ENCODE measurements at places on chromosomes 12 and 14.

GRCh38 chr14:49977126-49977841, 84.4 kb downstream of the ARF6 start:
- DNase-seq, result peak; percentile 82

GRCh38 chr12:118617611-118618450, 241.5 kb downstream of the SUDS3 start:
- no peak for DNase-seq

DNA sequence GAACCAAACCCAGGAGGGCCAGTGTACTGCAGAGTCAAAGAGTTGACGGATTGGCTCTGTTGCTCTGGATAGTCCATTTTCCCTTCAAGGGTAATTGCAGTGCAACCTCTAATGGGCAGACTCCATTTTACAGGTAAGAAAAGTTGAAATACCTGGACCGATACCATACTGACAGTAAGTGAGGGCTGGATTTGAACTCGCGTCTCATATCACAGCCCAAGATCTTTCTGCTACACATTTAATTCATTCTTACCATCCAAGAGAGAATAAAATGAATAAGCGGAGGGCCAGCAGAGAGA, 356 bp upstream of the ZC3H14 start:
- DNase-seq, result no peak

DNA sequence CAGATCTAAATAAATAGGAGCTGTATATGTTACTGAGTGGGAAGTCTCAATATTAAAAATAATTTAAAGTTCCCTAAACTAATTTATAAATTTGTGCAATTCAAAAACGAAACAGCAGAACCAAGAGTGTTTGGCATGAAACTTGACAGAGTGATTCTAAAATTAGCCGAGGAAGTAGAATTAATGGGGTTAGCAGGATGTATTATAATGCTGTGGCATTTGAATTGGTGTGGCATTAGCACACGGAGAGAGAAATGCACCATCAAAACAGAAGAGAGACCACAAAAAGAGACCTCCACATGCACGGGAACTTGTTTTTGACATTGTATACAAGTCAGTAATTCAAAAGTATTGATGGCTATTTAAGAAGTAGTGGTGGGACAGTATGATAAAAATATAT, 366.0 kb upstream of the RGS6 start:
- no peak for DNase-seq

DNA sequence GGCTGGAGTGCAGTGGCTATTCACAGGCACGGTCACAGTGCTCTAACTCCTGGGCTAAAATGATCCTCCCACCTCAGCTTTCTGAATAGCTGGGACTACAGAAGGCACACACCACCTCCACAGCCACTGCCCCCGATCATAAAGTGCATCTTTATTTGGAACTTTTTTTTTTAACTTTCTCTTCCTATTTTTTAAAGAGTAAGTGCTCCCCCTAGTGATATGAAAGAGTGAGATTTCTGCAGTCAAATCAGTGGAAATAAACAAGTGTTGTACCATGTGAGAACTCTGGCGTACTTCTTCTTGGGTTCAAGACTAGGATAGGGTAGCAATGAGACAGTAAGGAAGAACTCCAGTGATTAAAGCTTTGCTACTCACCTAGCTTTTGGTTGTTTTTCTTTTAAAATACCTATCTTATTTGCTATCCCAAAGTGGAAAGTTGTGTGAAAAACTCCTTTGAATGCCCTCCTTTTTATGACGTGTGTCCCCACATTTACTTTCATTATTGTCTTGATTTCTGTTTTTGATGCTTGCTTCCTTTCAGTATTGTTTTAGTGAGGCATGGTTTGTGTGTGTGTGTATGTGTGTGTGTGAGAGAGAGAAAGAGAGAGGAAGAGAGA, 6.6 kb downstream of the PPP4R4 start:
- DNase-seq, result peak; percentile 84

- DNase-seq, result no peak
Measured at GRCh38 chr12:57518920-57519795, 1.2 kb downstream of the DDIT3 start.

- DNase-seq, result no peak
Measured at GRCh38 chr12:119288576-119288975, 46.0 kb upstream of the CCDC60 start.

DNA sequence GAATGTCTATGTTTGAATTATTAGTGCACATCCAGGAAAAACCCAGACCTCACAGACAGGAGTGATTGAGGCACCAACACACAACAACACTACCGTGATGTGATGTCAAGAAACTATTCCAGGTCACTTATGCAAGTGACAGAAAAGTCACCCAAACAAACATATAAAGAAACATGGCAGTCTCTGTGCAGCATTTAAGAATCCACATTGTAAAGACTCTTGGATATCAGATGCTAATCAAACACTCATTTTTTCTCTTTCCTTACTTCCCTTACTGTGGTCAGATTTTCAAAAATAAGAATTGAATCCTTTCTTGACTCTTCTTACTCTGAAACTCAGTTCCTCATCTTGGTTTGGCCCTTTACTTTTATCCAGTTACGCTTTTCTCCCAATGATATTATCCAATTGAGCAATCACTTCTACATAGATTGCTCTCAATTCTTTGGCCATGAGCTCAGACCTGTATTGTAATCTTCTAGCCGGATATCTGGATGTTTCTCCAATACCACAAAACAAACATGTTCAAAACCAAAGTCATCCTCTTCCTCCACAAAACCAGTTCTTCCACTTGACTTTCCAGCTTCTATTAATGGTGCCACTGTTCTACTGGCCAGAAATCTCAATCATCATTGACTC, 115.4 kb downstream of the DUSP6 start:
- DNase-seq, result peak; percentile 50

DNA sequence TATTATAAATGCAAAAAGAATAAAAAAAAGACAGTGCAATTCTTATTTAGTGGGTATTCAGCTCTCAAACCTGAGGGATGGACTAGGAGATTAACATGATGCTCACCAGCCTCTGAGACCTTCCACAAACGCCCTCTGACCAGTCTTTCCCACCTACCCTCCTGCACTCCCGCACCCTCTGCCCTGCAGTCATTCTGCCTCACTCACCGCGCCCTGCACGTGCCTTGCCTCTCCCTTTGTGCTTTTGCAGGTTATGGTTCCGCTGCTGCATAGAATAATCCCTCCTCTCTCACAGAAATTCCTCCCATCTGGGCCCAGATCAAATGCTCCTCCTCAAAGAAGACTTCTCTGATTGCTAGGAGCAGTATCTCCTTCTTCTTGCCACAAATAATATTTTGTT, 28.5 kb upstream of the TMCC3 start:
- DNase-seq, result no peak

DNA sequence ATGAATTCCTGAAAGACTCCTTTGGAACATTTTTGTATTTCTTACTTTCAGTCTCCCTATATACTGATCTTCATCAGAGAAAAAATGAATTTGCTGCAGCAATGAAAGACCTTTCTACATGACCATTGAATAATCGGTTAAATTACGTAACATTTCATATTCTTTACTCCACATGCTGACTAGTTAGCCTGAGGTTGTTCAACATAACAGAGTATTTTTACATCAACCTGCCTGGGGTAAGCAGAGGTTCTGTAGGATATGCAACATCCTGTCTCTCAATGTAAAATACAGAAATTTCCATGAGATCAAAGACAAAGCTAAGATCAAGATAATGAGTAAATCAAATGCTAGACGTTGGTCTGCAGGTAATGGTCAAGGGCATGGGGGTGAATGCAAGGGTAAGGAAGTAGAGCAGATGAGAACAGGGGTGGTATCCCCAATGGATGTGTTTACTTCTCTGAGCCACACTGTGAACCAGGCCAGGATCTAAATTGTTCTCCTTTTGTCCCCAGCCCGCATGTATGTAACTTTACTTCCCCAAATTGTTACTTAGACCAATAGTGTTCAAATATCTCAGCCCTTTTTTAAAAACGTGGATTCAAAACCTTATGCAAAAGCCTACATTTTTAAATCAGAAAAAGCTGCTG, 45.4 kb downstream of the DUSP6 start:
- DNase-seq, result peak; percentile 52

DNA sequence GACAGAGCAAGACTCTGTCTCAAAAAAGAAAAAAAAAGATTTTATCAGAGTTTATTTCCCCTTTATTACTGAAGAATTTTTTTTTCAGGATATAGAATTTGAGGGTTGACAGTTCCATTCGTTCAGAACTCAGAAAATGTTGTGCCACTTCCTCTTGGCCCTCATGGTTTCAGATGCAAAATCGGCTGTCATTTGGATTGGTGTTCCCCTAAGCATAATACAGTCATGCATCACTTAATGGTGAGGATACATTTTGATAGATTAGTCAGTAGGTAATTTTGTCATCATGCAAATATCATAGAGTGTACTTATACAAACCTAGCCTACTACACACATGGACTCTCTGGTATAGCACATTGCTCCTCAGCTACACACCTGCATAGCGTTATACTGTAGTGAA, 263.9 kb upstream of the RTL1 start:
- peak; percentile 4 for DNase-seq

- DNase-seq, result no peak
Measured at GRCh38 chr14:55353686-55354467, 57.8 kb downstream of the ATG14 start.

- DNase-seq, result no peak
Measured at GRCh38 chr12:7512553-7512952, 9.0 kb upstream of the CD163 start.

DNA sequence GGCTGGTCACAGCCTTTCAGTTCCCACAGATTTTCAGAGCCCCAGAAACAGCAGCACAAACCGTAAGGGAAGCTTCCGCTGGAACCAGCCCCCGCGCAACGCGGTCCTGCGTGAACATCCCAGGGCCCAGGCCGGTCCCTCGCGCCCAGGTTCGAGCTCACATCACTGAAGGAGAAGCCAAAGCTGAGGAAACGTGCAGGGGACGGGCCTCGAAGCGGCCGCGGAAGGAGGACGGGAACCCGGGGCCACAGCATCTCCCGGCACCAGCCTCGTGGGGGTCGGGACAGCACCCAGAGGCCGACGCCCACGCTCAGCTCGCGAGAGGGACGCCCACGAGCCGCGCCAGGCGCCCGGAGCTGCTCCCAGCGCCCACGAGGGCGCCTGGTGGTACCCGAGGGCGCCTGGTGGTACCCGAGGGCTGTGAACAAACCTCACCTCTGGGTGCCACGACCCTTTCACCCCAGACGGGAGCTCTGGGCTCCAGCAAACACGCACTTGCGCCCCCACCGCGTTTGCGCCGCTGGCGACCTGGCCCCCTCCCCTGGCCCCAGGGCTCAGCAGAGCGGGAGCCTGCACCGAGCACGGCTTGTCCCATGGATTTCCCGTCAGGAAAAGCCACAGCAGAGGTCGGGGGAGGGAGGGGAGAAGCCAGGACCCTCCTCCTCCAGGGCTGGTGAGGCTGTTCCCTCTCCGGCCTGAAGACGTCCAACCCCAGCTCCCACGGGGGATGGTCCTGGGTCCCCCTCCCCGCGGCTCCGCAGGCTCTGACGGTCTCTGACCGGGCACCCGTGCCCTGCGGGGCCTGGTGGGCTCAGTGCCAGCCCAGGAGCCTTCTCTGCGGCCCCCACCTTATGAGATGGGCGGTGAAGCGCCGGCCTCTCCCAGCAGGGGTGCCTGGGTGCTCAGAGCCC, 6.9 kb downstream of the LRCOL1 start:
- no peak for DNase-seq

DNA sequence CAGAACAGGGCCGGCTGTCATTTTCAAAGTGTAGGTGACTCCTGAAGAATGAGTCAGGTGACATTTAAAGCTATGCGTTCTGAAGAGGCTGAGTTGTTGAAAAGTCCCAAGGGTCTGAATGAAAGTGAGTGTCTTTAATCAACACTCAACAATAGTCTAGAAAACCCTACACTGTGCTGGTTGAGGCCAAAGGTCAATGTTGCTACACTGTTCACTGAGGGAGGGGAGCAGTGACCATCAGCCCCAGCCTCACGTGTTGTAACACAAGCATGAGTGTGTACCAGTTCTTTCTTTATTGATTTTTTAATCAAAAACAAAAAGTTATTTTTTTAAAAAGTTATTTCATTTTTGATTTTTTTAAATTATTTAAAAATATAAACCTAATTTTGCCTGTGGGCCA, 418.8 kb upstream of the LRFN5 start:
- no peak for DNase-seq

DNA sequence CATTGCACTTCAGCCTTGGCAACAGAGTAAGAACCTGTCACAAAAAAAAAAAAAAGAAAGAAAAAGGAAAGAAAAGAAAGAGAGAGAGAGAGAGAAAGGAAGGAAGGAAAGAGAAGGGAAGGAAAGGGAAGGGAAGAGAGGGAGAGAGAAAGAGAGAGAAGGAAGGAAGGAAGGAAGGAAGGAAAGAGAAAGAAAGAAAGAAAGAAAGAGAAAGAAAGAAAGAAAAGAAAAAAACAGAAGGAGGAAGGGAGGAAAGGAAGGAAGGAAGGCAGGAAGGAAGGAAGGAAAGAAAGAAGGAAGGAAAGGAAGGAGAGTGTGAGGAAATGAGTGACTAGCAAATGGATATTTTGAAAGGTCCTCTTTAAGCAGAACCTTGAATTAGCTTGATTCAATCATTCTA, 13.3 kb upstream of the CMAS start:
- DNase-seq, result no peak

- no peak for DNase-seq
Measured at GRCh38 chr12:108586306-108586705, 11.6 kb downstream of the TMEM119 start.

GRCh38 chr12:64335886-64336466, 54.6 kb downstream of the C12orf56 start:
- no peak for DNase-seq

DNA sequence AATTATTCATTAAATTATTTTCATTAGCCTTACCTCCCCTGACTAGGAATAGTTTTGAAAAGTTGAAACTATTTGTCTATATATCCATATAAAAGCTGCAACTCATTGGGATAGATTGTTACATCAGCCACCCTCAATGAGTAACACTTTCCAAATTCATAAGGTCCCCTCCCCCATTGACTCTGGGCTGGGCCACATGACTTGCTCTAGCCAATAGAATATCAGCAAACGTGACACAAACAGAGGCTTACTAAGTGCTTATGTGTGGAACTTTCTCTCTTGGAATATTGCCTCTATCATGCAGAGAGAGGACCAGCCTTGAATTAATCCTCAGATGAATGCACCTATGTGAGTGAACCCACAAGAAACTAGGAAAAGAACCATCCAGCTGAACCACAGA, 213.7 kb downstream of the CCDC59 start:
- no peak for DNase-seq

DNA sequence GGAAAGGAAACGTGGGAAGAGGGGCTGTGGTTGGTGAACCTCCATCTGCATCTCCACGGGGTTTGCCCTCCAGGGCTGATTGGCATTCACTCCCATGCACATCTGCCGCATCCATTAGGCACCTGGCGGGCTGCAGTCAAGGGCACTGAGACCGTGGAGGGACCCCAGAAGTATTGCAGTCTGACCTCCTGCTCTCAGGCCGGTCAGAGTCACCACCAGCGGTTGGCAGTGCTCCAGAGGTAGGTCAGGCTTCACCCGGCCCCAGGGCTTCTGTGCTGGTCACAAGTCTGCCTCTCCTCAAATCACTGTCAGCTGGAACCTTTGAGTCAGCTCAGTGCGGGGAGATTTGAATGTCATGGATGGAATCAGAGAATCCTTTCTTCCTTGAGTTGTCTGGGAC, 132.3 kb downstream of the PAPOLA start:
- no peak for DNase-seq

- DNase-seq, result no peak
Measured at GRCh38 chr12:31440586-31440985, 114.6 kb upstream of the SINHCAF start.

All from KBM-7 (cell line).